ENCODE measurements at places on chromosomes 5 and 9. TPM values are rescaled to one million over a fixed set of nuclear protein-coding genes. Genes with fewer than 3 reads are reported as not detected.

PCA3 gene
- 2.2 TPM for polyA plus RNA-seq

IL17B gene
- 1.5 TPM for polyA plus RNA-seq

NUDT2 gene
- 28.6 TPM for polyA plus RNA-seq

DCANP1 gene
- polyA plus RNA-seq: 0.31 TPM

TAF11L5 gene
- polyA plus RNA-seq: not detected

- DNase-seq: no peak
Measured at GRCh38 chr9:110148891-110149290, 59.1 kb downstream of the C9orf152 start.

DNA sequence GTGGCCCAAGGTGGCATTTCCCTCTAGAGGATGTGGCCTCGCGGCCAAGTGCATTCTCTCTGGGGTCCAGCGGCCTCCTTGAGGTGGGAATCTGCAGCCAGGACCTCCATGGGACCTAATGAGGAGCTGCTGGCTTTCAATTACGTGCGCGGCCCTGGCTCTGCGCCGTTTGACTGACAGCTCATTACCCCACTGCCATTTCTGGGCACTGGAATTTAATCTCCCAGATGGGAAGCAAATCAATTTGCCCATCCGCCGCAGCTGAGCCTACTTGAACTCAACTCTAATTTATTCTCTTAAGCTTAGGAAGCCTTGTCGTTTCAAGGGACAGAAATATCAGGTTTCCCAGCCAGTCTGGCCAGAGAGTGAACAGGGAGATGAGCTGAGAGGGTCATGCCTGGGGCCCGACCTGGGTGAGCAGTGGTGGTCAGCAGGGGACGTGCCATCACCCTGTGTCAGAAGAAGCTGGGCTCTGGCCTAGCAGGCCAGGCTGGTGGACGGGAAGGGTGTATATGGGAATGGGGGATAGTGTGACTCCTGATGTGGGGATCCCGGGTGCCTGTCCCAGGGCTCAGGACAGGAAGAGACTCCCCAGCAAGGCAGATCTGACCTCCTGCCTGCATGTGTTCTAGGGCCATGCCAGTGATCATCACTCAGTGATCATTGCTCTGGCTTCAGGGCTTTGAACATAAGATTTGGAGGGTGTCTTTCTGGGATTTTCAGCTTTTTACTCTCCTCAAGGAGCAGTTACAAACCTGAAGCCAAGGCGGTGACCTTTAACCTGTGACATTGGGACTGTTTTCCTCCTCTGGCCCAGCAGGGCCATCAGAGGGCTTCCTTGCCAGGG, 69.7 kb downstream of the MACROH2A1 start:
- DNase-seq: peak; percentile 45

GRCh38 chr5:60843386-60843935, 608 bp downstream of the ELOVL7 start:
- DNase-seq: peak; percentile 15

DNA sequence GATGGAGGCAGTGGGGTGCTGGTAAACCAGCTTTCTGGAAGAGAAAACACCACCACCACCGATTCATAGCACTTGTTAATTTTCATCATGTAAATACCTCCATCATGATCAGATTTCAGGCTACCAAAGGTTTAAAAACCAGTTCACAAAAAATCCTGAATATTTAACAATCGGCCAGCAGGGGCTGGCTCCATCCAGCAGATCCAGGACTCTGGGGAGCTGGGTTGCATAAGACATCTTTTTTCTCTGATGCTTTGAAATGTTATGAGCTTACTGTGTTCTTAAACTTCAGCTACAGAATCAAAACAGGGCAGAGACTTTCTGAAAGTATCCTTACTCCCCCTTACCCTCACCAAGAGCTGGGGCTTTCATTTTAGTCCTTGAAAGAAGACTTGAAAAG, 14.6 kb upstream of the RNF183 start:
- no peak for DNase-seq

- no peak for DNase-seq
Measured at GRCh38 chr5:133846478-133847226, 121.8 kb downstream of the C5orf15 start.

GRCh38 chr5:180367991-180368390, 14.9 kb upstream of the GFPT2 start:
- no peak for DNase-seq

DNA sequence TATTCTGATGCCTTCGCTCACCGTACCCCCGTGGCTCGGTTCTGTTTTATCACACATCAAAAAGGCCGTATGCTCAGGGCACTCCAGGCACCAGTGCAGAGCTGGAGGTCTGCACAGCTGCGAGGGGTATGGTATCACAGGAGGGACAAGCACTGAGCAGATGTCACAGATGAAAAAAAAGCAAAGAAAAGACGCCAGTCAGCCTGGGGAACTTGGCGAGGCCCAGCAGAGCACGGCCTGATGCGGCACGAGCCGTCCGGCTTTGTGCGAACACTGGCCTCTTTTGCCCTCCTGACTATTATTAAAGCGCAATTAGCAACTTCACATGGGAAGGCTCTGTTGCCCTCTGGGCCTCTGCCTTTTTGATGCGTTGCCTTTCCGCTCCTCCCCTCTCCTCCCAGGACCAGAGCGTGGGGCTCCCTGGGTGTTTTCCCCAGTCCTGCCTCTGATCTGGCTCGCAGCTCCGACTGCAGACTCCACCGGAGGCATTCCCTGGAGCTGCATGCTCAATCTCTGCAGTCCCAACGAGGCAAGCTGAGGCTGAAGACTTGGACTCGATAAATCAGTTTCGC, 44.4 kb downstream of the AK8 start:
- DNase-seq: no peak

- no peak for DNase-seq
Measured at GRCh38 chr5:160702934-160703333, 149.1 kb downstream of the ATP10B start.

DNA sequence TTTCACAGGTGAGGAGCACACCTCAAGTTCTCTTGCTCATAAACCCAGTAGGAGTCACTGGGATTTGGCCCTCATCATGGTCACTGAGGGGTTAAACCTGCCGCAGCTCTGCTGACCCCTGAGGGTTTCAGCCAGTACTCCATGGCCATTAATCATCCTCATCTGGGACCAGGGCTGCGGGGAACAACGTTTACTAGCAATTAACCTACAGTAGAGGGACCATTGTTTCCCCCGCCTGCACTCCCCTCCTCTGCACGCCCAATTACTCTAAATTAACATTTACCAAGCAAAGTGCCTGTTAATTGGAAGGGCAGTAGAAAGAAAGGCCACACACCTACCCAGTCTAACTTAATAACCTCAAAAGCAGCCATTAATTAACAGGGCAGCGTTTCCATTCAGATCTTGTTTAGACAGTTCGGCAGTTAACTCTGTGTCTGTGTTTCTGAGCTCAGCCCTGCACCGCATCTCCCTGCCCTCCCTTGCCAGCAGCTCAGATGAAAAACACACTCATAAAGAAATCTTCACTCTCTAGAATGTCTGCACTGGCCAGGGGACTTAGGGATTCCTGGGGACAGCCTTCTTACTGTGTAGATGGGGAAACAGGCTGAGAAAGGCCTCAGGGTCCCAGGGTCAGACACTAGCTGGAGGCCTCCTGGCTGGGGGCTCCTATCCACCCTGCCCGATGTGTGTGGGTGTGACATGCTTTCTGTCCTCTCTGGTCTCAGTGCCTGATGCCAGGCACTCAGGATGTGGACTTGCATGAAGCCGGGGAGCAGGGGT, 51.6 kb downstream of the ALG2 start:
- DNase-seq: peak; percentile 65

DNA sequence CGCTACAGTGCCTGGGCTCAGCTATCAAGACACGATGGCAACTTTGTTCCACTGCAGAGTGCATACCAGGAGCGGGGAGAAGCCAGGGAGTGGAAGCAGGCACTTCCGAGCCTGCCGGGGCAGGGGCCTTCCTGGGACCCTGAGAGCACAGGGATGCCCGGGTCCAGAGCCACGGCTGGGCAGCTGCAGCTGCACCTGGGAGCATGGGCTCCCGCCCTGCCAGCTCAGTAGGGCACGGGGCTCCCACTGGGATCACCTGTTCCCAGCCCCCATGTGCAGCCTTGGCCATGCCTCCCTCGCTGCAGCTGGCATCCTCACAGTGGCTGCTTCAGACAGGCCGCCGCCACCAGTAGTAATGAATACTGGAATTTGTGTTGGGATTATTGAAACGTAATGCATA, 391.5 kb downstream of the KDM4C start:
- DNase-seq: no peak

DNA sequence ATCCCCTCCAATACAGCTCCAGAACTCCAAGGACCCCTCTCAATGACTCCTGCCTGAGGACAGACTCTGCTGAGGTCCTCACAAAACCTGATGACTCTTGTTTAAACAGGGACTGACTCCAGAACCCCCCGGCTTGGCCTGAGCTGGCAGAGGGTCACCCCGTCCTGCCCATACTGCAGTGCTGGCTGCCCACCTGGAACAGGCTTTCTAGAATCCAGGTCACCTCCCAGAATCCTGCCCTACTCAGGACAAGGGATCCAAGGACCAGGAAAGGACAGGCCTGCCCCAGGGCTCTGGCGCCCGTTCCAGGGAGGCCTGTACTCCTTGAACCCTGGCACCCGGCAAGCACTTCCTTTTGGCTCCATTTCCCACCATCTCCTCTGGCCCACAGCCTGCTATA, 22.2 kb downstream of the RALGDS start:
- no peak for DNase-seq
